ENCODE measurements at places on chromosomes 1 and 21.

GRCh38 chr1:24315391-24315790 lies 3.8 kb upstream of the GRHL3 start:
- no peak overlapping the region for H3K27ac ChIP-seq
- H3K4me3 ChIP-seq = no peak overlapping the region
- DNase-seq = no peak
- peaks cover 20% of the 10 kb centered on the region for H3K4me1 ChIP-seq
- peaks cover 77% of the 10 kb centered on the region for H3K27me3 ChIP-seq
- no peaks in the 10 kb centered on the region for H3K36me3 ChIP-seq

GRCh38 chr21:41823906-41824305 lies 55.2 kb downstream of the PRDM15 start:
- no peaks in the 10 kb centered on the region for H3K27me3 ChIP-seq
- no peak overlapping the region for H3K4me3 ChIP-seq
- no peak for DNase-seq
- H3K27ac ChIP-seq = no peak overlapping the region

DNA sequence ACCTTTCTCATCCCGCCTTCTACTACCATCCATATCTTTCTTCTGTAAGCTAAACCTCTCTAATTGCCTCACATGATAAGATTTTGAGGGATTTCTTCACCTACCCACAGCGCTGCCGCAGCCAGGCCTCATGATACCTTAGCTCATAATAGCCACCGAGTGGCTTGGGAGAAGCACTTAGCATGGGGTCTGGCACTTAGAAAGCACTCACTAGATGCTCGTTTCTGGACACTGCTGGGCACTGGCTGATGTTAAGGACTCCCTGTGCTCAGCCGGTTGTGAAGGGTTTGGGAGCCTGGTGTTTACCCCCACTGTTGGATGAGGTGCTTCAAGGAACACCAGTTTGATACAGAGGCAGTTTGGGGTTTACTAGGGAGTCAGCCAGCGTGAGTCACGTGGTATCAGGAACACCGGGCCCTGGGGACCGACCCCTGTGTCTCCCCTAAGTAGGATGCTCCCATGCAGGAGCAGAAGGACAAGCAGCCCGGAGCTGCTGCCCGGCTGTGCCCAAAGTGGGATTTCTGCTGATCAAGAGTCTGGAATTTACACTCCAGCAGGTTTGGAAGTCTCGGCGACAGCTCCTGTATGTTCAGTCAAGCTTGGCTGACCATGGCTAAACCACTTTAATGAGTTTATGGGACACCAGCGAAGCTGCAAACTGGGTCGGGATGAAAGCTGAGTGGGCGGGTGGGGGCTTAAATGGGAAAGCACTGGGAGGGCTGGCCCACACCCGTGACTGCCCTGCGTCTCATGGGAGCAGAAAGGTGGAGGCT lies 63.3 kb downstream of the GALNT2 start:
- H3K4me1 ChIP-seq = peaks cover 65% of the 10 kb centered on the region
- DNase-seq = no peak
- no peaks in the 10 kb centered on the region for H3K27me3 ChIP-seq
- no peak overlapping the region for H3K27ac ChIP-seq
- no peak overlapping the region for H3K4me3 ChIP-seq

DNA sequence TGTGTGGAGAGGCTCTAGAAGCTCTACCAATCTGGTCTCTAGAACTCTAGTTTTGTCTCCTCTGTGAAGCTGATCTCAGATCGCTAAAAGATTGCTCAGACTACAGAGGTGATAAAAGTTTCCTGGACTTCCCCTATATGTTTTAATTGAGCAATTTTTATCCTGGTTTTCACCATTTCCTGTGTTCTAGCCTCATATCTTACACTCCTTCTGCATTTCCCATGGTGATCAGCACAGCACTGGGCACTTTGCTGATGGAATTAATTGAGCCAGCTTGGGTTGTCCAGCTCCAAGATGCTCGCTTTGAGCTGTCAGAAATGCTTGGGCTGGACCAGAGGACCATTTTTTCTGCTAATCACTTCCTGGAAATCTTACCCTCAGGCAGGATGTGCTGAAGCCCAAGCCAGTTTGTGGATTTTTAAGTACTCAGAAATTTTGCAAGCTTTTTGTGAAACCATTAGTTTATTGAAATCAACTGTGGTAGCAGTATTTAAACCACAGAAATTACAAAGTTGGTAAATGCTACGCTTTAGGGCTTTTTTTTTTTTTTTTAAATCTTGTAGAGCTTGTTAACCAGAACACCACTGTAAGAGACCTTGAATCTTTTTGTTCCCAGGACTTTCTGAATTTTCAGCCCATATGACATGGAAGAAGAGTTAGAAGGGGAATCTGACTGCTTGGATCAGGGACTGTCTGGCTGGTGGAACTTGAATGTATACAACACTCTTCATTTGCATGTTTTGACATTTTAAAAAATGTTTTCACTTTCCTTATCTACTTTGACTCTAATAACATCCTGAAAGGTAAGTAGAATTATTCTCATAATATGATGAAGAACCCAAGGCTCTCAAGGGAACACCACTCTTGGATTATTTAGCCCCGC lies 28.4 kb downstream of the CD48 start:
- peaks cover 77% of the 10 kb centered on the region for H3K4me1 ChIP-seq
- no peak for DNase-seq
- peak overlapping the region; percentile 96 for H3K27ac ChIP-seq
- H3K27me3 ChIP-seq = no peaks in the 10 kb centered on the region

GRCh38 chr21:34113842-34114241 lies 40.5 kb downstream of the MRPS6 start:
- no peak for DNase-seq
- H3K4me1 ChIP-seq = peaks cover 7% of the 10 kb centered on the region
- H3K4me3 ChIP-seq = no peak overlapping the region
- H3K27ac ChIP-seq = no peak overlapping the region

All from activated naive CD4-positive, alpha-beta T cell treated with anti-CD3 and anti-CD28 coated beads, Interleukin-2, amount 10 ng/mL, durations not matched to agents 7 days and 5 days (primary cell).